ENCODE measurements at places on chromosomes 16 and 17. TPM values are rescaled to one million over a fixed set of nuclear protein-coding genes. Genes with fewer than 3 reads are reported as not detected.

The COQ7 gene
- 33.5 TPM for total RNA-seq

The TPSG1 gene
- total RNA-seq = not detected

The PIRT gene
- 1.3 TPM for total RNA-seq

The SULT1A2 gene
- total RNA-seq = not detected

The CES5A gene
- not detected for total RNA-seq

The MILR1 gene
- total RNA-seq = 2.0 TPM

The TP53TG3 gene
- not detected for total RNA-seq

The GNG13 gene
- total RNA-seq = 3.8 TPM

The NPIPB12 gene
- 28.1 TPM for total RNA-seq

The NPIPA8 gene
- 76.3 TPM for total RNA-seq

The FAM117A gene
- 12.3 TPM for total RNA-seq

The CSH2 gene
- total RNA-seq = not detected

The ASIC2 gene
- total RNA-seq = 11.5 TPM

The CHST6 gene
- 2.7 TPM for total RNA-seq

The CHST5 gene
- total RNA-seq = 1.6 TPM

The ZNF469 gene
- total RNA-seq = 11.7 TPM

The KRTAP4-9 gene
- total RNA-seq = not detected

The IGSF6 gene
- 0.99 TPM for total RNA-seq

The SYCE1L gene
- total RNA-seq = 6.0 TPM

The MYH3 gene
- 774 TPM for total RNA-seq

The MT3 gene
- not detected for total RNA-seq

The ZSCAN10 gene
- total RNA-seq = not detected

The TBC1D3G gene
- 2.2 TPM for total RNA-seq

The SOX15 gene
- 3.2 TPM for total RNA-seq

The HP gene
- total RNA-seq = 0.55 TPM

The RHBDF2 gene
- 9.1 TPM for total RNA-seq

The CHP2 gene
- 0.49 TPM for total RNA-seq

The EVI2A gene
- total RNA-seq = 2.3 TPM

The SCARF1 gene
- 11.1 TPM for total RNA-seq

The CNGB1 gene
- total RNA-seq = 50.7 TPM

The KCNG4 gene
- 1.8 TPM for total RNA-seq

The SUPT6H gene
- 80.0 TPM for total RNA-seq

The SLC25A39 gene
- 49.3 TPM for total RNA-seq

The HBM gene
- total RNA-seq = 15.4 TPM

The FBXO39 gene
- total RNA-seq = 0.22 TPM

The CACNA1G gene
- total RNA-seq = 23.5 TPM

The INTS2 gene
- 36.6 TPM for total RNA-seq

The NXPH3 gene
- 6.5 TPM for total RNA-seq

The KRT36 gene
- not detected for total RNA-seq

The C1QL1 gene
- 11.7 TPM for total RNA-seq

The KRTAP4-6 gene
- total RNA-seq = not detected

The XYLT1 gene
- total RNA-seq = 24.0 TPM

The SRL gene
- 38.6 TPM for total RNA-seq

The TTYH2 gene
- total RNA-seq = 52.5 TPM

The KRT39 gene
- 0.44 TPM for total RNA-seq

The CCL22 gene
- total RNA-seq = not detected

The RNF157 gene
- total RNA-seq = 24.4 TPM

The UTS2R gene
- total RNA-seq = 3.2 TPM

The SECTM1 gene
- 6.6 TPM for total RNA-seq

The ALDH3A1 gene
- 7.1 TPM for total RNA-seq

The SLC38A8 gene
- total RNA-seq = 6.6 TPM
